GM04504 (cell line): ENCODE measurements at places on chromosomes 5 and 9.
A peak's percentile ranks its signal among the peaks of the same experiment; 100 is the strongest.

GRCh38 chr5:83471405-83472212, at the start of gene VCAN:
Gene VCAN (plus strand): TSS chr5:83471744. CDS start chr5:83483519, 11,775 bp downstream.
- peak; percentile 62 for DNase-seq

DNA sequence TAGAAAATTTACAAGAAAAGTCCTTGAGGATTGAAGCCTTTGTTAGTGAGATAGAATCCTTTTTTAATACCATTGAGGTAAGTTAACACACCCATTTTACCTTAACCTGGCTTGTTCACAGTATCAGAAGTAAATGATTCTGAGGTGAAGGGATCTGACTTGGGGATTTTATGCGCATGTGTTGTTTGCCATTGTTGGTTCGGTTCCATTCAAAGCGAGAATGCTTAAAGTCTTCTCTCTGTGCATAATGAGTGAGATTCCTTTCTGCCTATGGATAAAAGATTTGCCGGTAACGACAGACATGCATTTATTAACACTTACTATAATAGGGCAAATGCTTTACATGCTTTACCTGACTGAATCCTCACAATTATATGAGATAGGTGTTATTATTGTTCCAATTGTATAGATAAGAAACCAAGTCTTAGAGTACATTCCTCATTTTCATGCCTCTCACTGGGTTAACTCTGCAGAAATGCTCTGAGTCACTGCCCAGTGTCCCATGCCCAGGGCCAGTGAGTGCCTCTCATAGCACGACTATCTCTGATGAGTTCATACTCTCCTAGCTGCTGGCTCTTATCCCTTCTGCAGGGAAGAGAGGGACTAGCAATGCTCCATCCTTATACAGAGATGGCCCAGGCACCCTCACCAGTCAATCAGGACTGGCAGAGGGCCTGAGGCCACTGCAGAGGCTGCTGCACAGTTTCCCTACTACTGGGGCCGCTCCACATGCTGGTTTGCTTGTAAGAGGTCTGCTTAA, 54.4 kb downstream of the CMYA5 start:
- DNase-seq, result peak; percentile 17

GRCh38 chr5:33470544-33470943, 29.8 kb downstream of the TARS1 start:
- no peak for DNase-seq

DNA sequence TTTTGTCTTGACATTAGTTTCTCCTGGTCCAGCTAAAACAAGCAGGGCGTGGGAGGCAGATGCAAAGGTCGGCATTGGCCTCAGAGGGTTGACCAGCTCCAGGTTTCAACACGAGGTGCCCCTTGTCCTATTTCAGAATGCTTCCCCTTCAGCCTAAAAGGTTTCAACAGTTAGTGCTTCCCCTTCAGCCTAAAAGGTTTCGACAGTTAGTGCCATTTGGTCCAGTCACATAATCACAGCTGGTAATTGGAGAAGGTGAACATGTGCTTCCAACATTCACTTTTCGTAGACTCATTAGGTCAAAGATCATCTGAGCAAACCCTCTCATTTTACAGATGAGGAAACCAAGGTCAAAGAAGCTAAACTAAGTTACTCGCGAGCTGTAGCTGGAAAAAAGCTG, 270.3 kb upstream of the MAP3K1 start:
- DNase-seq, result no peak

DNA sequence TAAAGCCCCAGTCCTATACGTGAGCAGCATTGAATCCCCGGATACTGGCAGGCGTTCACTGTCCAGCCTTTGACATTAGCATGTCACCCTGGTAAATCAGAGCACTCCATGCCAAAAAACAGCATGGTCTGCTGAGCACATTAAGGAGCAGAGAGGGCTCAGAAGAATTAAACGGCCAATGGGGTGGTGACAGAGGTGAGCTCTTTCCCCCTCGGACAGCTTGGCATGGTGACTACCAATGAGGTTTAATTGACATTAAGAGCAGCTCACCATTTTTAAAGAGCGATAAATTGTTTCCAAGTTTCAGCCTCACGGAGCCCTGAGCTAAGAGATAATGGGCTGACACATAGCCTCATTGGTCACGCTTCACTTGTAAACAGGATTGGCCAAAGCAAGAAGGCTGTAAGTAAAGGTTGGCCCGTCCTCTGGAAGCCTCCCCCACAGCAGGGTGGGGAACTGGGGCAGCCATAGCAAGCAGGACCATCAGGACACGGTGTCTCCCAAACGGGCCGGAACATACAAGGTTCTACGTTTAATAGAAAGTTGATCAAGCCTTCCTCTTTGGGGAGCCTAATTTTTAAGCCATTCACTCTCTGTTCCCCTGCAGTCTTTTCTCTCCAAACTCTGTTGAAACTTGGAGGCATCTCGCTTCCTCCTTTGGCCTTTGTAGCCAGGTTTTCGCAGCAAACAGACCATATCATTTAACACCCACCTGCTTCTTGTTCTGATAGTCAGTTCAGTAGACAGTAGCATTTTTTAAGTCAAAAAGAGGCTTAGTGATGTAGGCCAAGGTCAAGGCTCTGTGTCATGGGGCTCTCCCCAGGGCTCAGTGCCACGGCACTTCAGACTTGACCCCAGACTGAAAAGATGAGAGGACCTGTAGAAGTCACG, 25.9 kb downstream of the QRFP start:
- no peak for DNase-seq

- no peak for DNase-seq
These were observed 6.8 kb upstream of the CCL21 start for GRCh38 chr9:34716711-34717110.

DNA sequence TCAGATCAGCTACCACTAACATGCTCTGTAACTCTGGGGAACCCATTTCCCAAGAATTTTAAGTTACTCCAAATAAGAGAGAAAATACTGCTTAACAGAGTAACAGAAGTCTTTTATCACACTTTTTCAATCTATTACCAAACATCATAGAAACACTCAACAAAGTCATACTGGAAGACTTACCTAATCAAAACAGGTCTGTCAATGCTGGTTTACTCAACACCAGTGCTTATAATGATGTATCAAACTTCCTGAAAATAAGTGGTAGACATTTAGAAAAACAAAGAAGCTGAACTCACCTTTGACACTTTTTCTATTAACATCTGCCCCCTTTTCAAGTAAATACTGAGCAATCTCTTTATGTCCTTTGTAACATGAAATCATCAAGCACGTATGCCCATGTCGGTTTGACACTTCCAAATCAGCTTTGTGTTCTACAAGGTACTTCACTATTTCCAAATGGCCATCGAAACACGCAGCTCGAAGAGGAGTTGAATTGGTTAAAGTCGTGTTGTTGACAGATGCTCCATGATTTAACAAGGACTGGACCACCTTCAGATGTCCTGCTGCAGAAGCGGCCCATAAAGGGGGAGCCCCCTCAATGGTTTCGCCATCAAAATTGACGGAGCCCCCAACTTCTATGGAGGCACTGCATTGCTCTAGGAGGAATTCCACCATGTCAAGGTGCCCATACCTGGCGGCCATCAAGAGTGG, 1.8 kb downstream of the FEM1C start:
- no peak for DNase-seq
